ENCODE measurements at places on chromosomes 11 and 22.

DNA sequence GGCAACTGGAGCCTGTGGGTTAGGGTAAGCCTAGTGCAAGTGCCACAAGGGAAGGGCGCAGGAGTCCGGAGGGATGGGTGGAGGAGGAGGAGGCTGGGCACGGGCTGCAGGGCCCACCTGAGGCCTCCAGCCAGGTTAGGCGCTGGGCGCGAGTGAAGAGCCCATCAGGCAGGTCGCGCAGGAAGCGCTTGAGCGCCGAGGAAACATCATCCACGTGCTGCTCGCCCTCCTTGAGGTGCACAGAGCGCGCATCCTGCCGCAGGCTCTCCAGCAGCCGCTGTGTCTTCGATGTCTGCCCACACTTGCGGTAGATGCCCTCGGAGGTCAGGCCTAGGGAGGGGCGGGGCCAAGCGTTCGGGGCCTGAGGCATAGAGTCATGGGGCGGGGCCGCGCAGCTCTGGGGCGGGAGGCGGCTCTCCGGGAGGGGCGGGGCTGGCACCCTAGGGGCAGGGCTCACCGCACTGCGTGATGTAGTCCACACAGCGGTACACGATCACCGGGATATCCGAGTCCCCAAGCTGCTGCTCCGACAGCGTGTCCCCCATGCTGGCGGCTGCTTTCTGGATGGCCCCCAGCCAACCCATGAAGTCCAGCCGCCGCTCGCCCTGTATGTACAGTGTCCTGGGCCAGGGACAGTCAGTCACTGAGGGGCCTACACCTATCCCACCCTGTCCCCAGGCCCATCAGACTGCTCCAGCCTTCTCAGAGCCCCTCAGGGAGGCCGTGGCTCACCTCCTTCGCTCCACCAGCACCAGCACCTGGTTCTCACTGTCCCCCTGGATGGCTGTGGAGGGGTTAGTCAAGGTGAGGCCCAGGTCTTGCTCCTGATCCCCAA is 22.9 kb upstream of the PDE2A start:
- no peak for DNase-seq

GRCh38 chr22:42670921-42671709 is 21.9 kb upstream of the CYB5R3 start:
- no peak for DNase-seq

- no peak for DNase-seq
Observed at GRCh38 chr11:105960252-105961245, 61.5 kb downstream of the MSANTD4 start.

- DNase-seq = peak; percentile 59
Observed at GRCh38 chr11:66467034-66467659, 442 bp downstream of the PELI3 start.

GRCh38 chr11:8092587-8093424 is 11.8 kb downstream of the TUB start:
- DNase-seq = no peak

GRCh38 chr11:7892059-7892699 is 38.9 kb downstream of the OR10A6 start:
- no peak for DNase-seq

GRCh38 chr11:35030716-35031213 is 108.2 kb upstream of the CD44 start:
- DNase-seq = no peak

DNA sequence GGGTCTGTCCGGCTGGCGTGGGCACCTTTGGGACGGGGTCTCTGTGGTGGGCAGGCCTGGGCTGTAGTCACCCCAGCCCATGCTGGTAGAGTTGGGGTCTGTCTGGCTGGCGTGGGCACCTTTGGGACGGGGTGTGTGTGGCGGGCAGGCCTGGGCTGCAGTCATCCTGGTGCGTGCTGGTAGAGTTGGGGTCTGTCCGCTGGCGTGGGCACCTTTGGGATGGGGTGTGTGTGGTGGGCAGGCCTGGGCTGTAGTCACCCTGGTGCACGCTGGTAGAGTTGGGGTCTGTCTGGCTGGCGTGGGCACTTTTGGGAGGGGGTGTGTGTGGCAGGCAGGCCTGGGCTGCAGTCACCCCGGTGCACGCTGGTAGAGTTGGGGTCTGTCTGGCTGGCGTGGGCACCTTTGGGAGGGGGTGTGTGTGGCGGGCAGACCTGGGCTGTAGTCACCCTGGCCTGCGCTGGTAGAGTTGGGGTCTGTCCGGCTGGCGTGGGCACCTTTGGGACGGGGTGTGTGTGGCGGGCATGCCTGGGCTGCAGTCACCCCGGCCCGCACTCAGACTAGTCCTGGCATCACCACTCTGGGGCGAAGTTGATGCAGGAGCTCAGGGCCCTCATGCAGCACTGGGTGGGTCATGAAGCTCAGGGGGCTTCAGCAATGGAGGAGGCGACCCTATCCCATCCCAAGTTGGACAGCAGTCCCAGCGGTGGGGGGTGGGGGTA is 19.3 kb downstream of the PRR33 start:
- DNase-seq = no peak

- DNase-seq = no peak
Observed at GRCh38 chr11:15748132-15748531, 608.2 kb downstream of the SOX6 start.

- no peak for DNase-seq
Observed at GRCh38 chr22:49507607-49508292, 319.9 kb downstream of the BRD1 start.

GRCh38 chr11:59212744-59213631 is at the start of gene MPEG1:
Gene MPEG1, minus strand, starts transcription at chr11:59212927. Its CDS starts 62 bp downstream, at chr11:59212865.
- no peak for DNase-seq

- no peak for DNase-seq
Observed at GRCh38 chr11:131674051-131674755, 303.8 kb downstream of the NTM start.

DNA sequence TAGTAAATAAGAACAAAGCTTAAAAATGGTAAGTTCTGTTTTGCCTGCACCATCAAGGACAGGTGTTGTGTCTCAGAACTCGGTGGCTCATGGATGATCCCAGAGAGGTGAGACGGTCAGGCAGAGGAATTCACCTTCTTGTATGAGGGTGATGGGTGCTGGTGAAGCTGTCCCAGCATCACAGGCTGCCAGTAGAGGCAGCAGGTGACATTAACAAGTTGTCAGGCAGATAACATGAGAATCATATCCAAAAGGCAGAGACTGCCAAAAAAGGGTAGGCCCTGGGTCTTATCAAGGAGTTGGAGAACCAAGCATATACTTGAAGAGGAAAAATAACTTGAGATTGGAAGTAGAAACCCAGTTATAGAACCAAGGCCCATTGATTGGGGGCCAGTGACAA is 437.8 kb downstream of the DYNC2H1 start:
- no peak for DNase-seq

DNA sequence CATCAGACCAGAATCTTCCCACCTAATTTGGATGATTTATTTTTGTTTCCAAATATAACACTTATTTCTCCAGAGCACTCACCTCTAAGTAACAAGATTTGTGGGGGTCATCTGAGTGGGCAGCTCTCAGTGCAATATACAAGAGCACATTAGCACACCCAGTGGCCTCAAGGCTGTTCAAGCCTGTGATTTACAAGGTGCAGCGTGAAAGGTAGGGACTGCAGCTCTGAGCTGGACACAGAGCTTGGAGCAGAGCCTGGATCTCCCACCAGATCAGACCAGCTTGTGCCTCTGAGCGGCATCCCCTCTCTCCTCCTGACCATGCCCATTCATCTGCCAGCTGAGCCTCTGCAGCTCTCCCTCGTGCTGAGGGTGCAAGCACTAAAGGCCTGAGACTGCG is 323.3 kb upstream of the ZC3H12C start:
- no peak for DNase-seq

GRCh38 chr22:17483688-17484372 is 79.5 kb upstream of the SLC25A18 start:
- DNase-seq = no peak

GRCh38 chr22:31102441-31103081 is 4.8 kb downstream of the SELENOM start:
- DNase-seq = no peak

- no peak for DNase-seq
Observed at GRCh38 chr11:113113801-113114704, 152.8 kb downstream of the NCAM1 start.

GRCh38 chr22:46934746-46935491 is 172.5 kb downstream of the TBC1D22A start:
- DNase-seq = no peak

GRCh38 chr11:127126986-127127385 is 126.4 kb upstream of the KIRREL3 start:
- no peak for DNase-seq

DNA sequence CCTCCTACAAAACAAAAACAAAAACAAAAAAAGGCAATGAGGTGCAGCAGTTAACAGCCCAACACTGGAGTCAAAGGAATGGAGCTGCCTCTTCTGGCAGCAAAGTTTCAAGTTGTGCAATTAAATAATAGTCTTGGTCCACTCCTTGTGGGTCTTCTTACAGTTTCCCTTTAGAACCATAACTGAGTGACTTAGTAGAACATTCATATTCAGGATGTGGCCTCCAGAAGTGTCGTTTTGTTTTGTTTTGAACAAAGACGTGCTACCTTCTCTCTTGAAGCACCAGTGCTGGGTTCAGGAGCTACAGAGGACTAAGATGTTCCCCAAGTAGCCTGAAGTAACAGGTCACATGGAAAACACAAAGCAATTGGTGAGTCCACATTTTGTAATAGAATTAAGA is 2.0 kb upstream of the JAML start:
- DNase-seq = no peak
